Stimulated activated CD4-positive, alpha-beta T cell treated with anti-CD3 and anti-CD28 coated beads, Interleukin-15, amount 100 ng/mL, for 1 hour (primary cell): ENCODE measurements at places on chromosomes 6 and 20.
A peak's percentile ranks its signal among the peaks of the same experiment; 100 is the strongest.

- DNase-seq: no peak
Measured at GRCh38 chr6:79422666-79423065, 114.6 kb downstream of the LCA5 start.

DNA sequence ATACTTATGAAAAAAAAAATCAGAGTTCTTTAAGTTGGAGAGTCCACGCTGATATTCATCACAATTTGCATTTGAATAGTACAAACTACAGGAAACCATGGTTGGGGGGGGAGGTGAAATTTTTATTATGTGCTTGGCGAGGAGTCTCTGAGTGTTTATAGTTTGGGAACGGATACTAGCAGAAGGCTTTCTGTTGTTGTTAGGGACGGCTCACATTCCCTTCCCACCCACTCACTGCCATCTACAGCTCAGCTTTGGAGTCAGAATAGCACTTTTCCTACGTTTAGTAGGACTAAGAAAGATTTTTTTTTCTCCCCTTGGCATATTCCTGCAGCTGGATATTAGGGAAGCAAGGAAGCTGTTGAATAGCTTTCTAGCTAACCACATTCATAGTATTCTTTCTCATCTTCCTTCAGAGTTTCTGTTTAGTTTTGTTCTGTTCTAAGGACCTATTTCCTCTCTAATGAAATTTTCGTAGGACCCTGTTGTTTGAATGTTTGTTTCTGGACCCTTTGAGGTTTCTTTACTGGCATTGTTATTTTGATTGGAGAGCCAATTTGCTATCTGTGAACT, 235.1 kb upstream of the ZNF217 start:
- no peak for DNase-seq

- no peak for DNase-seq
Measured at GRCh38 chr20:22690616-22691179, 106.3 kb upstream of the FOXA2 start.

DNA sequence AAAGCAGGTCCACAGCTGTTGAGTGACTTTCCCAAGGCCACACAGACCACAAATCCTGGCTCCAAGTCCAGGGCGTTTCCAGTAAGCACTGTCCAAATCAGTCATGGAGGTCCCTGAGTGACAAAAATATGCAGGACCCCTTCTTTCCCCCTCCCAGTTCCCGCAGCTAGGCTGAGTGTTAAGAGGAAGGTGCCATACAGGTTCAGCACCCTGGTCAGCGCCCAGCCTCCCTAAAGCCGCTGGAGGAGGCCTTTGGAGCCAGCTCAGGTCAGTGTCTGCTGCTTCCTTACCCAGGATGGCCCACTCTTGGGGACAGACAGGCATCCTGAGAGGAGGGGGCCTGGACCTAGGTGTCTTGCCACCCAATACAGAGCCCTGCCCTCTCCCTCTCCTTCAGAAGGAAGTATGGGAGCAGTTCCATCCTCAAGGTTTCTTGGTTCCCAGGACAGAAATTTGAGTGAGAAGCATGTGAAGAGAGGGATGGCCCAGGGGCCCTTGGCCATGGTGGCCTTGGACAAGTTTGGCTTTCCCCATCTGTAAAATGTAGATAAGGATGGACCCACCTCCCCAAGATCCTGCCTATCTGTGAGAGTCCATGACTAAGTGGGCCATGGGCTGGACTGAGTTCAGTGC, 13.2 kb downstream of the TMEM74B start:
- DNase-seq: no peak

- no peak for DNase-seq
Measured at GRCh38 chr6:24882295-24882694, 53.5 kb downstream of the RIPOR2 start.

GRCh38 chr6:27582928-27583725, 110.2 kb upstream of the ZNF184 start:
- DNase-seq: peak; percentile 20

GRCh38 chr6:167146135-167146534, 11.6 kb downstream of the GPR31 start:
- no peak for DNase-seq

- DNase-seq: no peak
Measured at GRCh38 chr6:55705451-55706440, 126.8 kb upstream of the HMGCLL1 start.

- no peak for DNase-seq
Measured at GRCh38 chr20:35467339-35468224, 12.2 kb downstream of the CEP250 start.

- no peak for DNase-seq
Measured at GRCh38 chr20:16147916-16148315, 425.3 kb downstream of the KIF16B start.

GRCh38 chr6:41080621-41081020, 7.8 kb downstream of the NFYA start:
- no peak for DNase-seq

DNA sequence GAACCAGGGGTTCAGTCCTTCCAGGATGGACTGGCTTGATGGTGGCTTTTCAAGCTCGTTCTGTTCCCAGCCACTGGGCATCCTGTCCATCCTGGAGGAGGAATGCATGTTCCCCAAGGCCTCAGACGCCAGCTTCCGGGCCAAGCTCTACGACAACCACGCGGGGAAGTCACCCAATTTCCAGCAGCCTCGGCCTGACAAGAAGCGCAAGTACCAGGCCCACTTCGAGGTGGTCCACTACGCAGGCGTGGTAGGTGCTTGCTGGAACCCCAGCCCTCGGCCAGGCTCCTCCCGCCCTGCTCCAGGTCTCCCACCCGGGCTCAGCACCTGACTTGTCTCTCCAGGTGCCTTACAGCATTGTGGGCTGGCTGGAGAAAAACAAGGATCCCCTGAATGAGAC, 34.0 kb downstream of the MYH7B start:
- DNase-seq: no peak

GRCh38 chr20:36936341-36936740, 15.2 kb downstream of the SAMHD1 start:
- no peak for DNase-seq

DNA sequence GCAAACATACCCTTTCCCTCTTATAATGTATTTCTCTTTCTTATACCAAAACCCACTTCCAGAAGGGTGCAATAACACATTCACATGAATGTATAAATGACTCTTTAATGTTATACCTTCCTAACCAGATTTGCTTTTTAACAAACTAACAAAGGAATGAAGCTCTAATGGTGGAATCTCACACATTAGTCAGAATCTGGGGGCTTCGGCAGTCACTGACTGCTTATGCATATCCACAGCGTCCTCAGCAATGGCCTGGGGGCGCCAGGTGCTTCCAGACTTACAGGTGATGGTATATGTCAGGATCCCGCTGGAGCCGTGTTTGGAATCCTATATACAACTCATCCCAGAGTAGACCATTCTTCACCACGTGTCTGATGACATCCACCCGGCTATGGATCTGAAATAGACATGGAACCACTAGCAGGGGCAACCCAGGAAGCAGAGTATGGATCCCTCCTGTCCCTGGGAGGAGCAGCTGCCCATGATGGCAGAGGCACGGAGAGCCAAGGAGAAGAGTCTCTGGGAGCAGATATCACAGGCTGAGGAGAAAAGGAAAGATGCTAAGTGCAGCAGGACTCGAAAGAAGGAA, 150.8 kb upstream of the RIPOR2 start:
- DNase-seq: no peak

DNA sequence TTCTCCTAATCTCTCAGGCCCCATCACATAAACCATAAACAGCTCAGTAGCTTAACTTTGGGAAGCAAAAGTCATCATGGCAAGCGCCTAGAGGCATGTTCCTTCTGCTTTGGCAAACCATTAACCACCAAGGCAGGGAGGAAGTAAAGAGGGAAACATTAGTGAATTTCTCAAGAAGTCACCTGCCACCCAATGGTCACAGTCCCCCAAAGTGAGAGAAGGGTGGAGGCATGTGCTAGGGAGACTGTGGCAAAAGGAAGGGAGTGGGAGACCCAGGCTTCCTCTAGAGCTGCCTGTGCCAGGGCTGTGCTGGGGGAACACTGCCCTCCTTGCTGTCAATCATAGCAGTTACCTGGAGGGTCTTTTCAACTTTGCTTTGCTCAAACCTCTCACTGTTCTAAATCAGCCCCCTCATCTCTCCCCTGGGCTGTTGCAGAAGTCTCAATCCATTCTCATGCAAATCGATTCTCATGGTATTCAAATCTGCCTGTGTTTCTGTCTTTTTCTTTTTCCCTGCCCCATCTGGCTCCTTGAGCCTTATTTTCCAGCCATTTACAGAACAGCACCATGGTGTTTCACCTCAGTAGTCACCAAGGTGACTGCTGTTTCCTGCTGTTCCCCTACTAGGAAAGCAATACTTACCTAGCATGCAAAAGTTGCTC, 1.8 kb upstream of the RNF24 start:
- no peak for DNase-seq

DNA sequence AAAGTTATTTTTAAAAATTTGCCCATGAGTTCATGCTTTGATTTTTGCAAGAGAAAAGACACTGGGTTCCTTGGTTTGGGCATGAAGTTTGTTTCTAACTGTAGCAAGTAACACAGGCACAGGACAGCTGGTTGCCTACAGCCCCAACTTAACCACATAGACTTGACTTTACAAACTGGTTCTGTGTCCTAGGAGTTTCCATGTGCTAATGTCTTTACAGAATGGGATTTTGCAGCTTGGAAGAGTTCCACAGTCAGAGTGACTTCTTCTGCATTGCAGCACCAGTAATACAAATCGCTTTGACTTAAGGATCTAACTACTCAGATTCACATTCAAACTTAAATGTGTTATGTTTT, 44.3 kb downstream of the OR2B2 start:
- DNase-seq: no peak

GRCh38 chr6:142118925-142119324, 13.8 kb upstream of the GJE1 start:
- DNase-seq: no peak

DNA sequence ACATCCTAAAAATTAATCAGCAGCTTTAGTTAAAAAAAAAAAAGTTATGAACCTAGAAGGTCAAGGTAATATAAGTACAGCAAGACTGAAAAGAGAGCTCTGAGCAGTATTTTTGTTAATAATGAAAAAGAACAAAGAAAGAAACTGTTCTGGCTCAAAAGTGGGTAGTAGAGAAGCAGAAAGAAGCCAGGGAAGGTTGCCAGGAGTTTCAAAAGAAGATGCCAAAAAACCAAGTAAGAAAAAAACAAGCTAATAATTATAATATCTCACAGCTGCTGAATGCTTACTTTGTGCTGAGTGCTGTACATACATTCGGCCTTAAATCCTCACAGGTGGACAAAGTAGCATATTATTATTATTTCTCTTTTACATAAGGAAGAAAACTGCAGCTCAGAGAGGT, 31.9 kb downstream of the NRSN1 start:
- no peak for DNase-seq

GRCh38 chr6:168905451-168906090, 348.1 kb downstream of the THBS2 start:
- DNase-seq: no peak
